ENCODE measurements at places on chromosomes 13 and 19.

DNA sequence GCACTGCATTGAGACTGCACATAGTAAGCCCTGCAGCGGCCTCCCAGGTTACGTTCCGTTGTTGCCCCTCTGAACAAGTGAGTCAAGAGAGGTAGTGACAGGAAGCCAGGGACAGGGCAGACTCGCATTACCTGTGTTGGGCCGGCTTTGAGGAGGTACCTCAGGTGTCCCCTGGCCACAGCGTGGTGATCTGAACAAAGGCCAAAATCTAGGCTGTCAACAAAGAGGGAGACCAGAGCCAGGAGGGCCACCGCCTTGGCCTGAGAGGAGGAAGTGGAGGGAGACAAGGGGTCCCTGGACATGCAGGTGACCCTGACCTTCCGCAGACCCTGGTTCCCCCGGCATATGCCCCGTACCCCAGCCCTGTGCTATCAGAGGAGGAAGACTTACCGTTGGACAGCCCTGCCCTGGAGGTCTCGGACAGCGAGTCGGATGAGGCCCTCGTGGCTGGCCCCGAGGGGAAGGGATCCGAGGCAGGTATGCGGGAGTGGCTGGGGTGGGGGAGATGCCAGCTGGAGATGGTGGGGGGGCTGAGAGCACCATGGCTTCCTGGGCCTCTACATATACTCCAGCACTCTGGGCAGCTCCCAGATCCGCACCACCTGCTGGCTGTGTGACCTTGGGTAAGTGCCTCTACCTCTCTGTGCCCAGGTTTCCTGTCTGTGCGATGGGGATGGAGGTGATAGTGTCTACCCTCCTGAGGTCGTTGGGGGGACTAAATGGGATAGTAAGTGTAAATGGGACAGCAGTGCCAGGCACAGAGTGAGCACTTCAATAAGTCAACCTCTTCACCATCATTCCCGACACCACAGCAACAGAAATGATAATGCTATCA, 4.8 kb downstream of the SPIB start:
- DNase-seq = no peak

GRCh38 chr13:113489549-113490495, 689 bp downstream of the DCUN1D2 start:
- DNase-seq = no peak

GRCh38 chr19:47047763-47048405, 540 bp downstream of the TMEM160 start:
- peak; percentile 33 for DNase-seq

- DNase-seq = no peak
These were observed 194.2 kb upstream of the TSHZ3 start for GRCh38 chr19:31543456-31543855.

DNA sequence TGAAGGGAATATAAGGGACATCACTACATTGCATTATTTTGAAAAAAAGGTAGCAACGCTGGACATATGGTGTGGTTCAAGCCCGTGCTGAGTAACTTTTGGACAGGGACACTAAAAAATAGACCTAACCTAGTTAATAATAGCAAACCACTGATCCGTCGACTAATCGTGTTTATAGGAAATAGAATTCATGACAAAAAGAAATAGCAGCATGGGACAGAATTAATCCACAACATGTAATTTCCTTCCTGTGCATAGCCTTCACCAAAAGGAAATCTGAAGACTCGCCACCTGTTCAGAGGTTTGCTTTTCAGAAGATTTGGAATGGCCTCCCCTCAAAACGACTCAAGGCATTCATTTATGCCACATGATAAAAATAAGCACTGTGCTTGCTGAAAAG, 128.7 kb downstream of the FGF14 start:
- DNase-seq = peak; percentile 84

- DNase-seq = no peak
These were observed 366.6 kb downstream of the DNAJC15 start for GRCh38 chr13:43389983-43390382.
